ENCODE measurements at places on chromosomes 13 and 19.

- DNase-seq: no peak
Observed at GRCh38 chr13:48400850-48401291, 12.0 kb downstream of the LPAR6 start.

GRCh38 chr13:43815204-43815603, 28.4 kb upstream of the ENOX1 start:
- peak; percentile 22 for DNase-seq

- peak; percentile 25 for DNase-seq
Observed at GRCh38 chr19:52941941-52942385, 18.7 kb upstream of the ZNF888 start.

- DNase-seq: no peak
Observed at GRCh38 chr19:31961191-31961590, 384.2 kb upstream of the ZNF507 start.

GRCh38 chr19:32022044-32022640, 323.3 kb upstream of the ZNF507 start:
- DNase-seq: no peak

GRCh38 chr13:98761986-98762616, 9.6 kb upstream of the SLC15A1 start:
- no peak for DNase-seq

DNA sequence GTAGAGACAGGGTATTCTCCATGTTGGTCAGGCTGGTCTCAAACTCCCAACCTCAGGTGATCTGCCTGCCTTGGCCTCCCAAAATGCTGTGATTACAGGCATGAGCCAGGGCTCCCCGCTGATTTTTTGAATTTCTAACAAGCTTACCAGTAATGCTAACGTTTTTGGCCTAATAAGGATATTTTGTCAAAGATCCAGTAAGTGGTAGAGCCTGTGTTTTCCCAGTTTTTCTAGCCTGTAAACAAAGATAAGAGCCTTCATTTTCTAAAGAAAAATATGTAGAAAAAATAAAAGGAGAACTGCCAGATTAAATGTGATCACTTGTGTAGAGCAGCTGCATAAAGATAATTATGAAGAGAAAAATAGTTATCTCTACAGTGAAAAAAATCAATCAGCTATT, 37.7 kb downstream of the ZNF93 start:
- DNase-seq: no peak

Data from SK-N-DZ (cell line).